ENCODE measurements at places on chromosomes 2 and 18.

DNA sequence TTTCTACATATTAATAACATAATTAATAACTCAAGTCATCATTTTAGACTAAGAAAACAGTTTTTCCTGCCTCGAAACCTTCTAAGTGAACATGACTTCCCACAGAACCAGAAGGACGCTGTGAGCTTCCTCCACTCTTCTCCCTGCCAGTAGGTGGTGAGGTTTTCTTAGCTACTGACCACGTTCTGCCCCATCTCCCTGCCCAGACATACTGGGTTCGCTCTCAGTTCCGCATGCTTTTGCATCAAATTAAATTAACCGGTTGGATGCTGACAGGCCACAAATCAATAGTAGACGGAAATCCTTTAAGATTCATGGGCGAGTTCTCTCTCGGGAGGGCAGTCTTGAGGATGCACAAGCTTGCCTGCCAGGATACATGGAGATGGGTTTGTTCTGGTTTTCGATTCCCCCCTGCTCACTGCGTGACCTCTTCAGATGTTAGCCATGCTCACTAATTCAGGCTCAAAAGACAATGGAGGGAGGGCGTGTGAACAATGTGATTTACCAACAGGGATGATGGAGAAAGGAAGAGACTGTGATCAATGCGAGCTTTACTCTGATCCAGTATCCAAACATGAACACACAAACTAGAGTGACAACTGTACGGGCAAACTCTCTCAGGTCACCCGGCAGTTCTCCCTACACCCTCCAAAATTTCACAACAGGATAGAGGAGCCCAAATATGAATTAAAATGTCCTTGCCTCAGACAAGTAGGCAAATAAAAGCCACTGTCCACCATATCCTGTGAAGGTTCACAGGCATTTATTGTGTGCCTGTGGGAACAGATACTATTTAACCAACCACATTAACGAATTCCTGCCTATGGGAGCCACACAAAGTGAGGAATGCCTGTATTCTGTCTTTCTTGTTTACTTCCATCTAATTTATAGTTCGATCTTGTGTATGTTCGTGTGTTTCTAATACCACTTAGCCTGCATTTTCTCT, 375.7 kb downstream of the EIPR1 start:
- no peaks in the 10 kb centered on the region for H3K36me3 ChIP-seq
- peak; percentile 8 for DNase-seq
- no peaks in the 10 kb centered on the region for H3K27me3 ChIP-seq
- peaks cover 3% of the 10 kb centered on the region for H3K4me1 ChIP-seq

GRCh38 chr2:85888020-85888683, 638 bp downstream of the ST3GAL5 start:
- no peaks in the 10 kb centered on the region for H3K27me3 ChIP-seq
- peak overlapping the region; percentile 70 for H3K27ac ChIP-seq
- DNase-seq, result peak; percentile 69
- H3K4me1 ChIP-seq, result peaks cover 43% of the 10 kb centered on the region
- H3K36me3 ChIP-seq, result peaks cover 2% of the 10 kb centered on the region
- peak overlapping the region; percentile 76 for H3K4me3 ChIP-seq

- no peak overlapping the region for H3K27ac ChIP-seq
- H3K27me3 ChIP-seq, result no peaks in the 10 kb centered on the region
- no peak for DNase-seq
- H3K4me3 ChIP-seq, result no peak overlapping the region
These were observed 377.4 kb downstream of the TGIF1 start for GRCh38 chr18:3827236-3827845.

DNA sequence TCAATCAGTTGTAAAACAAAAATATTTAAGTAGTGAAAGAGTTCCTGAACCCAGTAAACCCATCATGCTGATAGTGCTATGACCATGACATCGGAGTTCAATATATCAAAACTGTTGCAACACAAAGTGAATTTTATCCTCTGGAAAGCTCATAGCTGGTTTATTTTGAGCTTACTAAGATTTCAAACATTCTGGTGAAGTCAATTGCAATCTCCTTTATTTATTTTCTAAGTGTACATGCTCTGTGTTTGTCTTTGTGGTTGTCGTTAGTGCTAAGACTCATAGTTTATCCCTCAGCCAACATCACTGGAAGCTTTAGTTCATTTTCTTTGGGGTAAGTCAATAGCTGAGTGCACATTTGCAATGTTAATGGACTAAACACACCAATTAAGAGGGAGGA, 91.9 kb downstream of the QPCT start:
- no peak for DNase-seq
- no peaks in the 10 kb centered on the region for H3K36me3 ChIP-seq
- H3K4me1 ChIP-seq, result no peaks in the 10 kb centered on the region

DNA sequence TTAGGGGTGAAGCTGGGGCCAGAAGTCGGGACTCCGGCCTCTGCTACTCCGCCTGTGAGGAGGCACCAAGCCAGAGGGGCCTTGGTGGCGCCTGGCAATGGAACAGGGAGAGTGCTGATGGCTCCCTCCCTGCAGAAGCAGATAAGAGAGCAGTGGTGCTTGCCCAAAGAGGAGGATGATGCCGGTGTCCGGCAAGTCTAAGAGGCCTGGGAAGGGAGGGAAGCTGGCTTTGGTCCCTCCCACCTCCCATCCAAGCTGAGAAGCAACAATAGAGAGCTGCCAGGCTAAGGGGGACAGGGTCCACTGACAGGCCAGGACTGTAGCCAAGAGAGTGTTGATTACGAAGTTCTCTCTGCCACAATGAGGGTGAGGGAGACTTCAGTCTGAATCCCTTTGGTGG, 479.5 kb downstream of the TNS1 start:
- no peaks in the 10 kb centered on the region for H3K4me1 ChIP-seq
- no peaks in the 10 kb centered on the region for H3K27me3 ChIP-seq
- H3K27ac ChIP-seq, result no peak overlapping the region
- no peak overlapping the region for H3K4me3 ChIP-seq
- no peak for DNase-seq

DNA sequence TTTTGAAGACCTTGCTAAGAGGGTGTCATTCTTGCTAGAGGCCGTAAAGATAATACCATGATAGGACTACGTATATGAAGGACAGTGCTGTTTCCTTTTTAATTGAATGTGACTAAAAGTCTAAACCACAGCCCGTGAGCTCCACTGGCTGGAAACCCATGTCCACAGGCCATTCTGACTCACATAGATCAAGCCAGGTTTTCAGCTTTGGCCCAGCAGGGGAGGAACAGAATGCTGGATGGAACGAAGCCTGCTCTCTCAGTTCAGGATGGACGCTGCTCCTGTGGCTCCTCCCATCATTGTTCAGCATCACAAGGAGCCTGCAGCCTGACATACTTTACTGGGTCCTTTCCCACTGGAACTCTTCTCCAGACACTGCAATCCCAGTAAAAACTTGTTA, 47.6 kb downstream of the ALPK2 start:
- H3K4me3 ChIP-seq, result no peak overlapping the region
- DNase-seq, result no peak
- H3K27me3 ChIP-seq, result no peaks in the 10 kb centered on the region

- H3K4me3 ChIP-seq, result no peak overlapping the region
- peak; percentile 63 for DNase-seq
- H3K27me3 ChIP-seq, result no peaks in the 10 kb centered on the region
- no peaks in the 10 kb centered on the region for H3K36me3 ChIP-seq
These were observed 22.4 kb upstream of the TOGARAM2 start for GRCh38 chr2:28958689-28959088.

- H3K36me3 ChIP-seq, result no peaks in the 10 kb centered on the region
- no peak overlapping the region for H3K27ac ChIP-seq
- H3K27me3 ChIP-seq, result no peaks in the 10 kb centered on the region
- peak; percentile 90 for DNase-seq
- H3K4me1 ChIP-seq, result peaks cover 19% of the 10 kb centered on the region
These were observed 10.3 kb downstream of the PTPRN start for GRCh38 chr2:219298759-219299371.

GRCh38 chr18:31819106-31819924, 58.6 kb upstream of the SLC25A52 start:
- no peaks in the 10 kb centered on the region for H3K4me1 ChIP-seq
- no peak overlapping the region for H3K27ac ChIP-seq
- DNase-seq, result peak; percentile 42
- H3K4me3 ChIP-seq, result no peak overlapping the region

- no peaks in the 10 kb centered on the region for H3K4me1 ChIP-seq
- no peak overlapping the region for H3K4me3 ChIP-seq
- DNase-seq, result no peak
- H3K27ac ChIP-seq, result no peak overlapping the region
- no peaks in the 10 kb centered on the region for H3K27me3 ChIP-seq
- H3K36me3 ChIP-seq, result no peaks in the 10 kb centered on the region
These were observed 61.4 kb downstream of the SMAD7 start for GRCh38 chr18:48889115-48889941.

DNA sequence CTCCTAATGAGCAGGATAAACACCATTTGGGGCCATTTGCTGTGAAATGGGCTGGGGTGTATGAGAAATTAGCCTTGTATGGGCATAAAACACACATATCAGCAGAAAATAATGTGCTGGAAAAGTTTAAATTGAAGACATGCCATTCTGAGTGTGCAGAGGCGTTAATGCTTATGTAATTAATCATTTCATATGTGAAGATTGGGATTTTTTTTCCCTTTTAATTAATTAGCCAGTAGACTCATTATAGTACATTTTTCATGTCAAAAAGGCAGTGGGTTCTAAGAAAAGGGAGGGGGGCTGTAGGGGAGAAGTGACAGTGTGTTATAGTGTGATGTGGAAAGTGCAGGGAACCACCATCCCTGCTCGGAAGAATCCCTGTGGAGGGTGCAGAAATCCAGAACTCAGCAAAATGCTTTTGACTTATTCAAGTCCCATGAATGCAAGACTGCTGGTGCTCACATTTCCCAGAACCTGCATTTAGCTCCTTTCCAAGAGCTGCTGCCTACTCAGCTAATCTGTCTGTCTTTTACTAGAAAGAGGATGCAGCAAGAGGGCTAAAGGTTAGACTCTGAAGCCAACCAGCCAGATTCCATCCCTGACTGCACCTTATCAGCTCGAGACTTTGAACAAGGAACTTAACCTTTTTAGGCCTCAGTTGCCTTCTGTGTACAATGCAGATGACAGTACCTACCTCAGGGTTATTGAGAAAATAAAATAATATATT, 11.6 kb upstream of the COX7A2L start:
- DNase-seq, result no peak
- no peak overlapping the region for H3K4me3 ChIP-seq
- no peak overlapping the region for H3K27ac ChIP-seq
- H3K27me3 ChIP-seq, result no peaks in the 10 kb centered on the region
- H3K36me3 ChIP-seq, result no peaks in the 10 kb centered on the region

- H3K27me3 ChIP-seq, result no peaks in the 10 kb centered on the region
- no peak overlapping the region for H3K4me3 ChIP-seq
- H3K4me1 ChIP-seq, result no peaks in the 10 kb centered on the region
- H3K36me3 ChIP-seq, result no peaks in the 10 kb centered on the region
These were observed 152.3 kb downstream of the KCNE4 start for GRCh38 chr2:223203971-223204929.

DNA sequence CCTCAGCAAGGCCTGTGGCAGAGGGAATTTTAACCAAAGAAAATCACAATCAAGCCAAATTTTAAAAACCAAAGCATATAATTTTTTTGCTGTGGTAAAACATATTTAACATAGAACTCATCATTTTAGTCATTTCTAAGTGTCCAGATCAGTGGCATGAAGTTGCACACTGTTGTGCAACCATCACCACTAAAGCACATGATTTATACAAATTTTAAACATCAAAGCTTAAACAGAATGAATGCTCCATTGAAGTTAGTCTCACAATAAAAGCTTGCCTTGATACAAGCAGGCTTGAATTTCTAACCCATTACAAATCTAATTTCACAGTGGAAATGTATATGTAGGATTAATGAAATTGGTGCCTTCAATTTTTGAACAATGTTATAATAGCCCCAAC, 31.2 kb downstream of the FTCDNL1 start:
- DNase-seq, result no peak
- H3K27me3 ChIP-seq, result no peaks in the 10 kb centered on the region
- no peaks in the 10 kb centered on the region for H3K36me3 ChIP-seq
- no peak overlapping the region for H3K4me3 ChIP-seq
- H3K4me1 ChIP-seq, result no peaks in the 10 kb centered on the region

- H3K27ac ChIP-seq, result no peak overlapping the region
- no peak overlapping the region for H3K4me3 ChIP-seq
- no peaks in the 10 kb centered on the region for H3K36me3 ChIP-seq
- H3K27me3 ChIP-seq, result peaks cover 6% of the 10 kb centered on the region
These were observed 17.1 kb upstream of the CTIF start for GRCh38 chr18:48521723-48522122.

- H3K27me3 ChIP-seq, result no peaks in the 10 kb centered on the region
- no peak overlapping the region for H3K4me3 ChIP-seq
- H3K4me1 ChIP-seq, result peaks cover 4% of the 10 kb centered on the region
- no peaks in the 10 kb centered on the region for H3K36me3 ChIP-seq
- DNase-seq, result no peak
- no peak overlapping the region for H3K27ac ChIP-seq
These were observed 14.4 kb upstream of the SNED1 start for GRCh38 chr2:240983996-240984498.

DNA sequence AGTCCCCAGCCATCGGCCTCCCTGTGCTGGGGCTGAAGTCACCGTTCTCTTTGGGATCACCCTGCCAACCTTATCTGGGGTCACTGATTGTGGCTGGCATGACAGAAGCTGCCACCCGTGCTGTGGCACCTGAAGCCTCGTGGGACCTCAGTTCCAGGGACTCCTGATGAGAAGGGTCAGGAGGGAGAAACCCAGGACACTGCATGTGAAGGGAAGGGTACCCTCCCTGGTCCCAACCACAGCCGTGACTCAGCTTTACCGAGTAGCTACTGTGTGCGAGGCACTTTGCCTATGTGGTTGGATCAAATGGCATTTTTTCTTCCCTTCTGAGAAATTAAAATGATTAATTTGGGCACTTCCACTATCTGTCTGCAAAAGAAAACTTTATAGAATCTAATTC, 64.4 kb downstream of the SP110 start:
- peaks cover 6% of the 10 kb centered on the region for H3K4me1 ChIP-seq
- DNase-seq, result no peak
- no peaks in the 10 kb centered on the region for H3K36me3 ChIP-seq
- H3K27ac ChIP-seq, result no peak overlapping the region

GRCh38 chr18:7304061-7304370, 73.1 kb downstream of the LRRC30 start:
- no peak for DNase-seq
- H3K36me3 ChIP-seq, result no peaks in the 10 kb centered on the region
- no peaks in the 10 kb centered on the region for H3K4me1 ChIP-seq
- H3K4me3 ChIP-seq, result no peak overlapping the region
- H3K27me3 ChIP-seq, result no peaks in the 10 kb centered on the region

GRCh38 chr2:36490749-36491148, 107.2 kb downstream of the FEZ2 start:
- no peak overlapping the region for H3K27ac ChIP-seq
- no peak overlapping the region for H3K4me3 ChIP-seq
- DNase-seq, result no peak
